ENCODE measurements at places on chromosomes 12 and 14. TPM values are rescaled to one million over a fixed set of nuclear protein-coding genes. Genes with fewer than 3 reads are reported as not detected.

The NRXN3 gene
- 17.0 TPM for total RNA-seq

DNA sequence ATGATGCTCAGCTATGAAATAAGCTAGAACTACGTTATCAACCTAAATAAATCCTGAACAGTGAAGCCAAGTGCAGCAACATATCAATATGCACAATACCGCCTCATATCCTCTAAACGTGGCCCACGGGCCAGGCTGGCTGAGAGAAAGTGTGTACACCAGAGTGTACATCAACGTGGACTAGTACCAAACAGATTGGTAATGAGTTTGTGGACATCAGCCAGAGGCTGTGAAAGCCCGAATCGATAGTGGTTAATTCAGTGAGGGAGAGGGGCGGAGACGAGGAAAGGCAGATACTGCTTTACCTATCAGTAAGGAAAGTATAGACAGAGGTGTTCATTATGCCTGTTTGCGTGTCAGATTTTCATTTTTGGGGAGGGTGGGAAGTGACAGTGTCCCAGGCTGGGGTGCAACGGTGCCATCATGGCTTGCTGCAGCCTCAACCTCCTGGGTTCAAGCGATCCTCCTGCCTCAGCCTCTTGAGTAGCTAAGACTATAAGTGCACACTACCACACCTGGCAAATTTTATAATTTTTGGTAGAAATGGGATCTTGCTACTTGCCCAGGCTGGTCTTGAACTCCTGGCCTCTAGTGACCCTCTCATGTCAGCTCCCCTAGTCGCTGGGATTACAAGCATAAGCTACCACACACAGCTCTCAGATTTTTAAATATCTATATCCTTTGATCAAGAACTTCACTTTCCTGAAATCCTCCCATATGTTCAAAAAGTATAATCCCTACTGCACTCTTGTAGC lies 50.1 kb downstream of the ANAPC7 start:
- no peak for DNase-seq
- no peak overlapping the region for H3K4me3 ChIP-seq
- no peaks in the 10 kb centered on the region for H3K27me3 ChIP-seq

DNA sequence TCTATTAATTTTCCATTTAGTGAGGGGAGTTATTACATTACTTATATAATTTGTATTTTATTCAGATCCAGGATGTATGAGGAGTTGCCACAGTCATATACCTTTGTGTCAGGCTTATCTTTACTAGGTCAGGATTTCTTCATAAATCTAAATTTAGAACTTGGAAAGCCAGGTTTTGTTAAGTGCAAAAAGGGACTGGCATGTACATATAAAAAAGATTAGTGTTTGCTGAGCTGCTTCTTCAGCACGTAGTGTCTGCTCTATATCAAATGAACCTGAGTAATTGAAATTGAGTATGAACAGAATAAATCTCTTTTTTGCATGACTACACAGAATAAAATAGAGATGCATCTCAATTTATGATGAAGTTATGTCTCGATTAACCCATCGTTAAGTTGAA lies 157.4 kb downstream of the NUBPL start:
- H3K27me3 ChIP-seq = no peaks in the 10 kb centered on the region
- H3K4me1 ChIP-seq = no peaks in the 10 kb centered on the region
- no peak overlapping the region for H3K4me3 ChIP-seq
- no peak overlapping the region for H3K27ac ChIP-seq
- no peak for DNase-seq
- no peaks in the 10 kb centered on the region for H3K36me3 ChIP-seq

- H3K36me3 ChIP-seq = no peaks in the 10 kb centered on the region
- no peak overlapping the region for H3K4me3 ChIP-seq
- DNase-seq = no peak
- H3K27me3 ChIP-seq = no peaks in the 10 kb centered on the region
Measured at GRCh38 chr14:71324767-71325272, 417.6 kb downstream of the PCNX1 start.

DNA sequence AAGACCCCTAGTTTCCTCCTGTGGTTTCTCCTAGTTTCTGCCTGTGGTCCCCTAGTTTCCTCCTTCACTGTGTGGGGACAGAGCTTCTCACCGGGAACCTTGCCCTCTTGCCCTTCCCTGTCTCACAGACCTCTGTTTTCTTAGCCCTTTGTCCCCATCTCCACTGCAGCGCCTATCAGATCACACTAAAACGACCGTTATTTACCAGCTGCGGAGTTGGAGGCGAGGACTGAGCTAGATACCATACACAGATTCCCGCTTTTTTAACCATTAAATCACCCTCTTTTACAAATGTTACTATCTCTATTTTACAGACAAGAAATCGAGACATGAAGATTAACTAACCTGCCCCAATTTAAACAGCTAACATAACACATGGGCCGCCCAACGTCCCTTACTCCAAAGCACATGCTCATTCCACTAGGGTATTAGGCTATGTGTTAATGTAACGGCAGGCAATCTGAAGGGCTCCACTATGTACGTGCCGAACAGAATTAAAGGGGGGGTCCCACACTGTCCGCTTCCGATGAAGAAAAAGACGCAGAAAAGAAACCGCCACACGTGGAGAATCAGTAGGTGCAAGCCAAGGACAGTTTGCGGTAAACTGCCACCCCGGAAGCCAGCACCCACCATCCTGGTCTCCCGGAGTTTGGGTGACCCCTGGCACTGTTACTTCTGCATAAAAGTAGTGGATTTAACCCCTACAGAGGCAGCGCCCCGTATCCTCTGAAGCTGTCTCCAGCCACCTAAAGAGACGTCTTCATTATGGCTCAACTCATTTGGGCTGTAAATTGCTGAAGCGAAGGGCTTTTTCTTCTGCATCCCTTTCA lies 1.9 kb upstream of the FKBP4 start:
- H3K27ac ChIP-seq = no peak overlapping the region
- H3K4me1 ChIP-seq = no peaks in the 10 kb centered on the region
- H3K36me3 ChIP-seq = no peaks in the 10 kb centered on the region
- no peak for DNase-seq
- H3K4me3 ChIP-seq = no peak overlapping the region
